ENCODE measurements at places on chromosomes 16 and 17. TPM values are rescaled to one million over a fixed set of nuclear protein-coding genes. Genes with fewer than 3 reads are reported as not detected.

Gene TSNAXIP1
- total RNA-seq = 0.51 TPM

Gene HS3ST6
- total RNA-seq = not detected

Gene SLC35G6
- total RNA-seq = not detected

Gene ABCA3
- total RNA-seq = 12.5 TPM

Gene PDE6G
- 11.1 TPM for total RNA-seq

GRCh38 chr17:28598799-28599310, at the start of gene SPAG5:
TSS of gene SPAG5 (minus strand) at chr17:28599025. CDS start at chr17:28598946, 79 bp downstream.
- H3K27me3 ChIP-seq = no peaks in the 10 kb centered on the region
- peak within 1 kb of the TSS; percentile 98 for H3K27ac ChIP-seq
- DNase-seq = peak; percentile 95
- peak within 1 kb of the TSS; percentile 87 for H3K4me3 ChIP-seq

DNA sequence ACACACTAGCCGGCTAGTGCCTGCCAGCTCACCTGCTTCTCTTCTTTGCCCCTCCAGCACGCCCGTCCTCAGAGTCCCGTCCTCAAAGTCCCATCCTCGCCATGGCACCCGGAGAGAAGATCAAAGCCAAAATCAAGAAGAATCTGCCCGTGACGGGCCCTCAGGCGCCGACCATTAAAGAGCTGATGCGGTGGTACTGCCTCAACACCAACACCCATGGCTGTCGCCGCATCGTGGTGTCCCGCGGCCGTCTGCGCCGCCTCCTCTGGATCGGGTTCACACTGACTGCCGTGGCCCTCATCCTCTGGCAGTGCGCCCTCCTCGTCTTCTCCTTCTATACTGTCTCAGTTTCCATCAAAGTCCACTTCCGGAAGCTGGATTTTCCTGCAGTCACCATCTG, 3.6 kb downstream of the SCNN1G start:
- H3K4me3 ChIP-seq = no peak overlapping the region
- no peak for DNase-seq
- H3K27ac ChIP-seq = no peak overlapping the region
- no peaks in the 10 kb centered on the region for H3K36me3 ChIP-seq

GRCh38 chr17:958712-959451, 20.7 kb downstream of the NXN start:
- no peaks in the 10 kb centered on the region for H3K36me3 ChIP-seq
- H3K4me1 ChIP-seq = no peaks in the 10 kb centered on the region
- no peak overlapping the region for H3K27ac ChIP-seq
- H3K4me3 ChIP-seq = no peak overlapping the region
- no peak for DNase-seq

DNA sequence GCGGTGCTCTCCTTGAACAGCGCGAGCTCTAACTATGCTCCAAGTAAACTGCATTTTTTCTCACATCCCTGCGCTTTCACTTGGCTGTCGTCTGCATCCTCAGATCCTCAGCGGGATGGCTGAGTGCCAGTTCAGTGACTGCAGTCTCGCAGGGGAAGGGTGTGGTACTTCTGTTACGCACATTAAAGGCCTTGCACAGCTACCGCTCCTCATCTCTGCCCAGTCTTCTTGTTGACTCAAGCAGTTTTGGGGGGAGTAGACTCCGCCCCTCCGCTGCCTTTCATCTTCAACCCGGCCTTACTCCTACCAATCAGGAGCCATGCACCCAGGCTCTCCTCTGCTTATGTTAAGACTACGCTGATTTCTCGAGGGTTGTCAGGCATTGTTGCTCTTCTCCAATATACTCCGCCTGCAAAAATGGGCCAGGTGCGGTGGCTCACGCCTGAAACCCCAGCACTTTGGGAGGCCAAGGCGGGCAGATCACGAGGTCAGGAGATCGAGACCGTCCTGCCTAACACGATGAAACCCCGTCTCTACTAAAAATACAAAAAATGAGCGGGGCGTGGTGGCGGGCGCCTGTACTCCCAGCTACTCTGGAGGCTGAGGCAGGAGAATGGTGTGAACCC, 10.0 kb downstream of the ATP5PD start:
- H3K27ac ChIP-seq = peak overlapping the region; percentile 82
- H3K27me3 ChIP-seq = no peaks in the 10 kb centered on the region
- H3K36me3 ChIP-seq = peaks cover 37% of the 10 kb centered on the region
- peak; percentile 76 for DNase-seq
- H3K4me3 ChIP-seq = peak overlapping the region; percentile 68
- peaks cover 28% of the 10 kb centered on the region for H3K4me1 ChIP-seq

GRCh38 chr17:74012465-74012864, 191.0 kb upstream of the RPL38 start:
- H3K4me1 ChIP-seq = peaks cover 44% of the 10 kb centered on the region
- no peaks in the 10 kb centered on the region for H3K36me3 ChIP-seq
- peak overlapping the region; percentile 86 for H3K27ac ChIP-seq
- H3K4me3 ChIP-seq = no peak overlapping the region
- DNase-seq = peak; percentile 50

DNA sequence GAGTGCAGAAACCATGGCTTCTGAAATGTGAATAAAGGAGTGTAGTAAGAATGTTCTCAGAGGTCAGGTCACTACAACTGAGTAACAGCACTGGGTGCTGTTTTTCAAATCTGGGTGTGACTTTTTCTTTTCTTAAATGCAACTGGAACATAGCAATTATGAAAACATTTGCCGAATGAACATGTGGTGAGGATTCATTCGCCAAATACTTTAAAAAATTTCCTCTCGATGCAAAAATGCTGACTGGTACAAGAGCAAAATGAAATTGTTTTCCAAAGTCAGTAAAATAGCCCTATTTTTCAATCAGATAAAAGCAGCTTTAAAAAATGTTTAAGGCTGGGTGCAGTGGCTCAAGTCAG, 18.6 kb downstream of the ZDHHC7 start:
- no peaks in the 10 kb centered on the region for H3K27me3 ChIP-seq
- H3K4me1 ChIP-seq = peaks cover 6% of the 10 kb centered on the region
- H3K4me3 ChIP-seq = no peak overlapping the region
- DNase-seq = no peak
- H3K27ac ChIP-seq = no peak overlapping the region

GRCh38 chr16:85820604-85821372, 21.3 kb downstream of the COX4I1 start:
- H3K4me1 ChIP-seq = no peaks in the 10 kb centered on the region
- no peak overlapping the region for H3K27ac ChIP-seq
- H3K27me3 ChIP-seq = peaks cover 5% of the 10 kb centered on the region
- DNase-seq = no peak

GRCh38 chr16:22010902-22011301, 3.0 kb downstream of the MOSMO start:
- peaks cover 10% of the 10 kb centered on the region for H3K27me3 ChIP-seq
- H3K4me1 ChIP-seq = peaks cover 46% of the 10 kb centered on the region
- H3K36me3 ChIP-seq = peaks cover 6% of the 10 kb centered on the region
- H3K27ac ChIP-seq = no peak overlapping the region
- no peak overlapping the region for H3K4me3 ChIP-seq

GRCh38 chr17:75325827-75326225, 36.6 kb upstream of the SLC25A19 start:
- no peak for DNase-seq
- no peak overlapping the region for H3K4me3 ChIP-seq
- peaks cover 37% of the 10 kb centered on the region for H3K4me1 ChIP-seq
- peak overlapping the region; percentile 74 for H3K27ac ChIP-seq
- no peaks in the 10 kb centered on the region for H3K27me3 ChIP-seq

All from activated T-helper 2 cell treated with anti-CD3 and anti-CD28 coated beads, Interferon-gamma antibody, Interleukin-2, Interleukin-4, amounts not matched to agents 10 μg/mL and 5 μg/mL and 100 μg/mL, durations not matched to agents 14 hours and 24 hours and 36 hours (primary cell).